RCC 7860 (cell line): ENCODE measurements at places on chromosomes 2 and 18.

DNA sequence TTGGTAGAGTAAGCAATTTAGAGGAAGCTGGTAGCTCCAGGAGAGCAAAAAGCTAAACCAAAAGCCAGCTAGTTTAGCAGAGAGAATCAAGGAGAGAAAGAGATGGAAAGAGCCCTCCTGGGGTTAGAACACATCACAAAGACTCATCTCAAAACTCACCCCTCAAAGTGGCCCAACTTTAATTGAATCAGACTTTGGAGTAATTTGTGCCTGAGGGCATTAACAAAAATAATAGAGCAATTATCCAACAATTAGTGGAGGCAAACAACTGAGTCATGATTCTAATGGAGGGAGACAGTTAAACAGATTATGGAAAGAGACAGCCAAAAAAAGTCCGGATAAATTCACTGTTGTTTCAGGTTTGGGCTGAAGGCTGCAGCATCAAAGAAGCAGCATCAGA lies 417.4 kb downstream of the KCNJ3 start:
- no peak for DNase-seq

DNA sequence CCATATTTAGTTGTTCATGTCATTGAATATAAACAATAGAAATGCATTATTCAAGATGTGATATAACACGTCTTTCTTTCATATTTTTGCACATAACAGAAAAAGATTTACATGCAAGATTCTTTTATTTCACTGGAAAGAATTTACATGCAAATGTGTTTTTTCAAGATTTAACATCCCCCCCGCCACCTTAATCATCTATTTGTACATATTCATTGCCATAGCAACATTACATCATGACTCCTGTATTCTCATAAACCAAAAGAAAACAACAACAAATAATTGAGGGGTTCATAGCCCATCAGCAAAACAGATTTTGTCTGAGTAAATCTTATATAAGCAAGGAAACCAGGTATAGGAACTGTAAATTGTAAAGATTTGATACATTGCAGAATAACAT lies 3.2 kb upstream of the ACVR1C start:
- DNase-seq: no peak

- DNase-seq: no peak
These were observed 385.4 kb upstream of the NXPH2 start for GRCh38 chr2:139165601-139166000.

- DNase-seq: no peak
These were observed 111.6 kb downstream of the SLC4A3 start for GRCh38 chr2:219739066-219739465.

DNA sequence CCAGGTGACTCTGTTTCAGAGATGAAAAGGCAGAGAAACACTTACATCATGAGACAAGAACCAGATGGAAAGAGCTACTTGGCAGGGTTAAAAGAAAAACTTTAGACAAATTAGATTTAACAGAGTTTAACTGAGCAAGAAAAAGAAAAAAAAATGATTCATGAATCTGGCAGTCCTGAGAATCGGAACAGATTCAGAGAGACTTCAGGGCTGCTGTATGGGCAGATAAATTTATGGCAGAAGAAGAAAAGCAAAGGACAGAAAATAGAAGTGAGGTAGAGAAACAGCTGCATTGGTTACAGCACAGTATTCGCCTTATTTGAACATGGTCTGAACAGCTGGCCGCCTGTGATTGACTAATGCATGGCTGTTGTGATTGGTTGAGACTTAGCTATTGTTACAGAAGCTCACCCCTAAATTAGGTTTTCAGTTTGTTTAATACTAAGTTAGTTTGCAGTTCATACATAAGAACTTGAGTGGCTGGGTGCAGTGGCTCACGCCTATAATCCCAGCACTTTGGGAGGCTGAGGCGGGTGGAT lies 43.0 kb upstream of the RHOB start:
- no peak for DNase-seq

DNA sequence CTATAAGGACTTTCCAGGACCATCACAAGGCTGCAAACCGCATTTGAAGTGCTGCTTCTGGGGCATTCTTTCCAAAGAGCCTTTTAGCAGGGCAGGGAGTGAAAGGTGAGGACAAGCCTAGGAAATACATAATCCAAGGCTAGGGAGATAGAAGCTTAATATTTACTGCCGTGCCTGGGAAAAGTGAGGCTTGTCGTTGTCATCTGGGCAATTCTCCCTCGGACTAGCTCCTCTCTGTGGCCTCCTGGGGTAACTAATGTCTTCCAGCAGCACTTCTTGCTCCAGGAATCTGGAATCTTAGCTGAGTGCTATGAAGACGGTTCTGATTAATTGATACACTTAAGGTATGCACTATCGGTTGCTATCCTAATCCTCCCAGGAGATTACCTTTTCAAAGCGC lies 69.3 kb upstream of the ATL2 start:
- no peak for DNase-seq

- DNase-seq: no peak
These were observed 16.2 kb upstream of the ARL4C start for GRCh38 chr2:234512884-234513669.

DNA sequence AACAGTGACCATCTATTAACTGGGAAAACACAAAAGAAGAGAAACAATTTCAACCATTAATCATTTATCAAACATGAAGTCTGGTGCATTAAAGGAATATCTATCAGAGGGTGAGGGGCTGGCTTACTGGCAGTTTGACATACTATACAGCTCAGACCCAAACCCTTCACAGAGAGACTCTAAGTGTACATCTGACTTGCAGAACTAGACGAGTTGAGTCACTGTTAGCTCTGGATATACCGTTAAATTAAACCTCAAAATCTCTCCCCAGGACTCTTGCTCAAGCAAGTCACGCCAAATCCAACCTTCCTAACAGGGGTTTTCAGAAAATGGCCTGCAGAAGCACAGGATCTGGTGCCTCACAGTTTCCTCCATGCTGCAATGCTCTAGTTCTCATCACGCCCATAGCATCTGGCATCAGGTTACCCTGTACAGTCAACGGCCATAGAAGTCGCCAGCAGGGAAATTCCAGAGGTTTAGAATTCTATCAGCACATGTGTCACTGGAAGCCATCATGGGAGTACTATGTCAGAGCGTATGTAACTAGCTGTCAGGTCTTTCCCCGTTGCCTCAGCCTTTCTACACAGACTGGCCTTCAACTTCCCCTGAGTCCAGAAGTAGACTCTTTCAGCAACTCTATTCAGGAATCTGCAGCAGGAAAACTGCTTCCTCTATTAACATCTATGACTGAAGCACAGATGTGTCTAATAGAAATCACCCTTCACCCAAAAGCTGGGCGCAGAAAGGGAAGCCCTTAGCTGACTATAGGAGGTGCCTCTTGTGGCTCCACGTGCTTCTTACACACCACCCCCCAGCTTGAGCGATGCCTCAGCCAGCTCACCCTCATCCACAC lies 9.3 kb downstream of the TGOLN2 start:
- DNase-seq: no peak

- no peak for DNase-seq
These were observed 92.6 kb upstream of the TSPYL6 start for GRCh38 chr2:54348646-54349045.

GRCh38 chr2:189157456-189157855 lies 22.1 kb downstream of the COL5A2 start:
- no peak for DNase-seq

- DNase-seq: no peak
These were observed 92.0 kb downstream of the GAREM1 start for GRCh38 chr18:32378705-32379104.

GRCh38 chr2:52253416-52253980 lies 1221.6 kb upstream of the NRXN1 start:
- DNase-seq: no peak

DNA sequence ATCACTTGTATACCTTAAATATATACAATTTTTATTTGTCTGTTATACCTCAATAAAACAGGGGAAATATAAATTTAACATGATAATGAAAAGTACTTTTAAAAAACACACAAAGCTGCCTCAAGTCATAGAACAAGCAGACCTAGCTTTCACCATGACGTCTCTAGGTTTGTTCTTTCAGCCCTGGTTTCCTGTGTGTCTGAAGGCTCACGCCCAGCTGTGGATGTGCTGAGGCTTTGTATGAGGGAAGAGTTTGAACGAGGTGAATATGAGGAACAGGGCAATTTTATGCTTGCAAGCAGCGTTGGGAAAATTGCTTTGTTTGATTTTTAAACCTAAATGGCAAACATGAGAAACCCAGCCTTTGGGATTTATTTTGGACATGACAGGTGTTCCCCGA lies 15.3 kb downstream of the SH3RF3 start:
- DNase-seq: no peak

DNA sequence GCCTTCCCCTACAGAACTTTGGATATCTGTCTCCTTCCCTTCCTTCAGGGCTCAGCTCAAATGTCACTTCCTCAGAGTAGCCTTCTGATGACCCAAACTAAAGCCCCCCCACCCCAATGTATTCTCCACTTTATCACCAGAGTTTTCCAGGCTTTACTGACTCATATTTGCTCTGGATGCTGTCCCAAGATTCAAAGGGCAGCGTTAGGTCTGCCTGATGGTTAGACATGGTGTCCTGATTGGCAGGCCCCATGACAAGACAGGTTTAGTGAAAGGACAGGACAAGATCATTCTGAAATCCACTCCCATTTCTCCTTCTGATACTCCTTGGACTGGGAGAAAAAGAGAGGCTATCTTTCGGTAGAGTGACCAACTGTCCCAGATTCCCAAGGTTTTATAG lies 22.6 kb upstream of the RPIA start:
- DNase-seq: no peak

DNA sequence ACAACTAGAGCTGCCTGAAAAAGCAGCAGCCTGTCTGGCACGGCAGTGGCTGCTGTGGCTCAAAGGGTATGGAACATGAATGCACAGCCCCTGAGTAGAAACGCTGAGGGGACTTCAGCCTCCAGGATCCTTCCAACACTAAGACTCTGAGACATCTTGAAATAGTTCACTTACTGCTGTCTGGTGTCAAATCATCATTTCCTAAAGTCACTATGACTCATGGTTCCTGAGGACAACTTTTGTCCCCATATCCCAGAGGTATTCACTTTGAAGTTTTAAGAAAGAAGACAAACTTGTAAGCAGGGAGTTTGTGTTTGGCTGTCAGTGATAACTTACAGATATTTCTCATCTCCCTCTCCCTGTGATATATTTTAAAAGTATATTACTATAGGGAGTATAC lies 33.3 kb upstream of the NEB start:
- no peak for DNase-seq

DNA sequence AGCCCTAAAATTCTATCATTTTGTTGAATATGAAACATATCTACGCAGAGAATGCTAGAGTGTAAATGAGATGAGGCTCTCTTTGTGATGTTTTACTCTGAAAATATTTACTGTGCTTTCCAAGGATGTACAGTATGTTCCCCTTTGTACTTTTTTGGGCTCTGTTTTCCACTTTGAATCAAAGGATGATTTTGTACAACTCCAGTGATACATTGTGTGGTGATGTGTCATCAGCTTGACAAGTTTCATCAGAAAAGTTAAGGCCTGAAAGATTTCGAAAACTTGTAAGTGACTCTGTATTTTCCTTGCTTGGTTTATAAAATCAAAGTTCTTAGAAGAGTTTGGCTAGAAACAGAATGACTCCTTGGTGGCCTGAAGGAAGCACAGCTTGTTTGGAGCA lies 206.3 kb downstream of the LTBP1 start:
- no peak for DNase-seq

- DNase-seq: no peak
These were observed at the start of gene DYSF for GRCh38 chr2:71453404-71454220. Gene DYSF, plus strand, starts transcription at chr2:71453561.

- no peak for DNase-seq
These were observed 366.0 kb downstream of the LRATD1 start for GRCh38 chr2:14998546-14998945.

GRCh38 chr2:69340101-69340775 lies 46.8 kb downstream of the GFPT1 start:
- no peak for DNase-seq

- no peak for DNase-seq
These were observed 77.6 kb downstream of the KCMF1 start for GRCh38 chr2:85048534-85048933.

DNA sequence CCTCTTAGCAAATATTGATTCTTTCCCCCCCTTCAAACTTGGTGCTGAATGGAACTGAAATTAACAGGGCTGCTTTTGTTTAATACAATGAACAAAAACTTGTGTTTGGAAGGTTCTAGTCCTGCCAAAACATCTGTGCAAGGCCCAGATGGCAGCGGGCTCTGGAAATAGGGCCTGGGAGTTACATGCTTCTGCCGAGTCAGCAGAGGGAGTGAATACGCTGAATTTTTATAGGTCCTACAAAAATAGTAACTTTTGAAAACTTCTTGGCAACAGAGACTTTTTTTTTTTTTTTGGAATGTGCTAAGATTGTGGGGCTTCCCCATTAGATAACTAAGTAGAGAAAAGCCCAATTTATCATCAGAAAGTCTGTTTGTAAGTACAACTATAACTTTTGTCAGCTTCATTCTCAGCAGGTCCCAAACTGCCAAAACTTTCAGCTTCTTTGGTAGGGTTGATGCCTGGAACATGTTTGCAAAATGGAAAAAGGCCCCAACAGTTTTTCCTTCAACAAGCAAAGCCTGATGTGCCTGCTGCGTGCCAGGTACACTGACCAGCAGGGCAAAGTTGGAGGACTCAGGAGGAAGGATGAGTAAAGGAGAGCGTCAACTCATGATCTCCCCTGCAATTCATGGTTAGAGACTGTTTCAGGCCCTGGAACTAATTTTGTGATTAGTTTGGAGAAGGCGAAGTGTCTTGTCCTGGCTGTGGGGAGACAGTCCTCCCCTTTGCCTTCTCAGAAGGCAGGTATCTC lies 45.1 kb upstream of the HDAC4 start:
- DNase-seq: no peak

- DNase-seq: no peak
These were observed 53.8 kb downstream of the GRB14 start for GRCh38 chr2:164567335-164567989.

GRCh38 chr2:104845946-104846785 lies 7.7 kb upstream of the POU3F3 start:
- DNase-seq: no peak

DNA sequence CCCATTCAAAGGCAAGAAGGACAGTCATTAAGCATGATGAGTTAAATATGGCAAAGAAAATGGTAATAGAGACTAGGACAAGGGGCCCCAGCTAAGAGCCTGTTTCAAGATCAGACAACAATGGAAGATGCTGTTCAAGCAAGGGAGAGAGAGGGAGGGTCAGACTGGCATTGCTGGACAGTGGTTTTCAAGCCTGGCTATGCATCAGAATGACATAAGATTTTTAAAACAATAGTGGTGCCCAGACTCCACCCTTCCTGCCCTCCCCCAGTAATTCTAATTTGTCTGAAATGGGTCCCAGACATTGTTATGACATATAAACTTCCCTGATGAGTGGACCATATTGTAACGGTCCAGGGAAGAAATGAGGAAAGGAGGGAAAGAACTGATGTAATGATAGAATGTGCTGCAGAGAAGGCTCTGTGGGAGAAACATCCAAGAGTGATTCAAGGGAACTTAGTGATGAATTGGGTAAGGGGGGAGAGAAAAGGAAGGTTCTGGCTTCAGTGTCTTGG lies 112.9 kb upstream of the TRIB2 start:
- no peak for DNase-seq

GRCh38 chr2:186052930-186053329 lies 314.3 kb downstream of the FSIP2 start:
- DNase-seq: no peak
